Left cardiac atrium (tissue), 4 donors: ENCODE measurements at places on chromosomes 3 and 15. TPM values are rescaled to one million over a fixed set of nuclear protein-coding genes. Genes with fewer than 3 reads are reported as not detected.

- DNase-seq: no peak
Measured at GRCh38 chr3:45958321-45958791, 15.1 kb downstream of the CXCR6 start.

Gene TUSC2
- total RNA-seq: 26.2 TPM

DNA sequence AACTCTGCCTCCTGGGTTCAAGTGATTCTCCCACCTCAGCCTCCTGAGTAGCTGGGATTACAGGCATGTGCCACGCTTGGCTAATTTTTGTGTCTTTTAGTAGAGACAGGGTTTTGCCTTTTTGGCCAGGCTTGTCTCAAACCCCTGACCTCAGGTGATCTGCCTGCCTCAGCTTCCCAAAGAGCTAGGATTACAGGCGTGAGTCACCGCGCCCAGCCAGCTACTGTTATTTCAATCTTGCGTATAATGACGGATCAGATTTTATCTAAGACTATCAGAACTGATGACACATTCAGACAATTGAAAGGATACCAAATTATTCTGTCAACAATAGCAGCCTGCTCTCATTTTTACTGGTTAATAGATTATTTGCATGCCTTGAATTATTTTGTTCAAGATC, 612.2 kb downstream of the ZIC1 start:
- no peak for DNase-seq

DNA sequence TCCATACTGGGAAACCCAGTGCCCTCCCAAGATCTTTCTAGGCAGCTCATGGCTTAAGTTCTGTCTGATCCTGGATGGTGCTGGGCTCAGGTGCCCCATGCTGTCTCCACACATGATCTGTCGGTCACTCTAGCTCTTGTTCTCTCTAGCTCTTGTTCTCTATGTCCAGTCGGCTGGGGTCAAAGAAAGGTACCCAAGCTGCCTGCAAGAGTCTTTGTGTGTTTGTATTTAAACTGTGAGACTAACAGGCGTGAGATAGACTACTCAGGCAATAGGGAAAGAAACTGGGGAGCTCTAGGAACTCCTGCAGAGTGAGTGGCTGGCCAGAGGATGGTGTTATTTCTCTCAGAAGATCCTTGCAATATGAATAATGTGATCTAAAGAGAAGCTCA, 40.2 kb downstream of the GPR156 start:
- no peak for DNase-seq

GRCh38 chr3:162391301-162391700, 894.7 kb downstream of the OTOL1 start:
- no peak for DNase-seq

- no peak for DNase-seq
Measured at GRCh38 chr3:29590461-29590860, 309.6 kb downstream of the RBMS3 start.

Gene MRAS
- 213 TPM for total RNA-seq

Gene ATP2B2
- 0.31 TPM for total RNA-seq

DNA sequence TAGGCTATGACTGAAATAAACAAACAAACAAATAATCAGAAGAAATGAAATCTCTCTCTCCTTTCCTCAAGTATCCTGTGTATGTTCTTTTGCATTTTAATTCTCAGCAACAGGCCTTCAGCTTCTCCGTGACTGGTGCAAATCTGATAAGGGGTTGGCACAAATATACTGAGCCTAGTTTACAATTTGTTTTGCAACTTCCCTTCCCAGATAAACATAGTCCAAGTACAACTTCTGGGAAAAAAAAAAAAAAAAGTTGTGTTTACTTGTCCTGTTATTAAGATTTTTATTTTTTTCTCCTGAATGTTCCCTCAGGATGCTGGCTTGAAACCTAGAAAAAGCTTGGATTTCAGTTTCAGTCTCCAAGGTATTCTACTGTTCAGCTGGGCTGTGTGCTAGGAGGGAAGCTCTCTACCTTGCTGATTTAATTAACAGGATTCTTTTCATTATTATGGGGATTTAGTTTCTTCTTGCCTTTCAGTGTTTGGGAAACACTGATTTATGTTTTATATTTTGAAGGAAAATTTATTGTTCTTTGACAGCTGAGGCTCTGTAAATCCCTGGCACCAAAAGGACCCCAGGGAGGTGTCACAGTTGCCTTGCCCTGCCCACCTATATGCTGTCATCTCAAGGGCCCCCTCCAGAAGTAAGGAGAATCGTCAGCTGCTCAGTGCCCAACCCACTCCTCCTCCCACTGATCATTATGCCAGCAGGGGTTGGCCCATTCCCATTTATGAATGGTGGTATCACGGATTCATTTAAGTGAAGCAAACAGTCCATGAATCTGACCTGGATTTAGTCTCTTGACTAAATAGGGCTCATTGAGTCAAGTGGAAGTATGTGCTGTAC, 185.2 kb downstream of the MEIS2 start:
- DNase-seq: no peak

DNA sequence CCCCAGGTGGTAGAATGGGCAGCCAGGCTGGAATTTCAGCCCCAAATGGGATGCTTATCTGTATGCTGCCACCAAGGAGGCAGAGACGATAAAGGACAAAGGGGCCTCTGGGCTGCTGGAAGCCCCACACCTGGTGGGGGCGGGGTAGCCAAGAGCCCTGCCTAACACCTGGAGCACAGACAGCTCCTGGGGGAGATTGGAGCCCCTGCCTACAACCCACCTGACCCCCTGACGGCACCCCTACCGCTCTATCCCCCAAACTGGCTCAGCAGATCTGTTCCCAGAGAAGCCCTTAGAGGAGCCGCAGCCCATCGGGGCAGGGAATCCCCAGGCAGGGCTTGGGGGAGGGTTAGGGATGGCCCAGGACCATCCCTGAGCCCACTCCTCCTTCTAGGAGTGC, 15.8 kb upstream of the SEMA3F start:
- DNase-seq: no peak

GRCh38 chr3:113205481-113205880, 5.9 kb upstream of the BOC start:
- DNase-seq: no peak

Gene NPAP1
- total RNA-seq: not detected

GRCh38 chr15:71080166-71080565, 35.1 kb upstream of the THSD4 start:
- DNase-seq: no peak

DNA sequence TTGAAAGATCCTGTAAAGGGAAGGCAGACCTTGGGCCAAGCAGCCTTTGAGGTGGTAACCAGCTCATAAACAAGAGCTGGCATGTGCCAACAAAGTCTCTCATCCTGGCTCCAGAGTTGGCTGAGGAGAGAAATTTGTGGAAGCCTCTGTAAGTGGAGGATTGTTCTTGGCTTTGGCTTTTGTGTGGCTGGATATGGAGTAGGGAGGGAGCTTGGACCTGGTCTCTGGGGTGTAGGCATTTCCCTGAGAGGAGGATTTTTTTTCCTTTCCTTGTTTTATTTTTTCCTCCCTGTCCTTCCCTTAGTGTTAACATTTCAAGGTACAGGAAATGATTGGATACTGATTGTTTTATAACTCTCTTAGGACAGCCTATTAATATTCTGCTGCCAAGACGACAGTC, 60.8 kb downstream of the ZNF609 start:
- no peak for DNase-seq

- DNase-seq: no peak
Measured at GRCh38 chr15:31412824-31413223, 86.2 kb downstream of the KLF13 start.

DNA sequence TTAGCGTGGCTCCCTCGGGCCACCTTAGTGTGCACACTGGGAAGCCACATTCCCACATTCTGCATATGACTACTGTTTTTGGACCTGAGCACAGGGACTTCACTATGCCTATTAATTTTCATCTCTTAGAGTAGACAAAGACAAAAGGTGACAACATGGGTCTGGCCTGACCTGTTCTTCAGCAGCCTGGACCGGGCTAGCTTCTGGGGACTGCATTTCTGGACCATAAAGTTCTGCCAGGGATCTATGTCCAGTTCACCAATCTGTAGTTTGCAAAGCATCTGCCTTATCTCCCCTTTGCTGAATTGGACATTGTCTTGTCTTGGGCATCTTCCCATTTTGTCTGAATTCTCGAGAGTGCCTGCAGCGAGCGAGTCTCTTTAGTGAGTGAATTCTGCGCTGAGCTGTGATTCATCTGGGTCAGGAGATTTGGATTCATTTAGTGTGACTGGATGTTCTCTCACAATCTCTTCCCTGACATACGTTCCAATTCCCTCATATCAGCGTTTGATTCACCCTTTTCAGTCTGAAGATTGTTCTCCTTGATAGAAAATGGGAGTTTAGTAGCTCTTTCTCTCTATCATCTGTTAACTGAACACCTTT, 112.2 kb upstream of the PLXNA1 start:
- no peak for DNase-seq

DNA sequence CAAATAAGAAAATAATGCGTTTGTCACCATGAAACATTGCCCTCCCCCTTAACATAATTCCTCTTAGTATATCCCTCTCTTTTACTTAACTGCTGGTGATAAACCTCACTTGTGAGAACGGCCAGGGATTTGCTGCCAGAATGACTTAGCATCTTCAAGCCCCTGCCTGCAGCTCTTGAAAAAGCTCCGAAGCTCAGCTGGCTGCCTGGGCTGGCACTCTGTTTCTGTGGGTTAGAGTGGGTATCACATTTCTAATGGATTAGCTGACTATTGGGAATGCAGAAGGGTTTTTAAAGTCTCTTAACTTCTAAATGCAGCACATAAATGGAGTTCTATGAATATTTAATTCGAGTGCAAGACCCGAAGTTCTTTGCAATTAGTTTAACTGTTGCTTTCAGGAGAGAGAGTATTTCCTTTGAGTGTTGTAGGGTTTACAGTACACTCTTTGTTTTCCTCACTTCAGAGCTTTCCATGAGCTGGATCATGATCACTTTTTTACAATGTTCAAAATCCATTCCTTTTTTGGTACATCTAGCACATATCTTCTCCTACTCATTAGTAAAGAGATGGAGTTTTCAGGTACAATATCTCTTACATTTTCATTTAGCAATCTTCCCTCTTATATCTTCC, 124.7 kb upstream of the RBMS3 start:
- DNase-seq: no peak

Gene CFAP100
- total RNA-seq: not detected

DNA sequence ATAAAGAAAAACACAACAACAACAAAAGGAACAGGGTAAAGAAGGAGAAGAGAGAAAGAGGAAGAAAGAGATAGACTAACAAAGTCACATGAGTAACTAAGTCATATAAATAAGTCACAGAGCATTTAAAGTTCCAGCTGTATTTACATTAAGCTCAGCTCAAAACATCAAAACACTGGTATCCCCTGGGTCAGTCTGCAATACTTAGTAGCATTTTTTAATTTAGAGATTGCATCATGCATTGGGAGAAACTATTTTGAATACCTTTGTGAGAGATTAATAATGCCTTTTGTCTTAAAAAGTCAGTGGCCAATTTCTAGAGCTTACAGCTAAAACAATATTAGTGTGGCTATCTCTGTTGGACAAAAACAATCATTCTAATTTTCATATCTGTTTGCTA, 78.4 kb downstream of the NEK10 start:
- DNase-seq: no peak

- no peak for DNase-seq
Measured at GRCh38 chr15:80163217-80163616, 10.4 kb downstream of the FAH start.

DNA sequence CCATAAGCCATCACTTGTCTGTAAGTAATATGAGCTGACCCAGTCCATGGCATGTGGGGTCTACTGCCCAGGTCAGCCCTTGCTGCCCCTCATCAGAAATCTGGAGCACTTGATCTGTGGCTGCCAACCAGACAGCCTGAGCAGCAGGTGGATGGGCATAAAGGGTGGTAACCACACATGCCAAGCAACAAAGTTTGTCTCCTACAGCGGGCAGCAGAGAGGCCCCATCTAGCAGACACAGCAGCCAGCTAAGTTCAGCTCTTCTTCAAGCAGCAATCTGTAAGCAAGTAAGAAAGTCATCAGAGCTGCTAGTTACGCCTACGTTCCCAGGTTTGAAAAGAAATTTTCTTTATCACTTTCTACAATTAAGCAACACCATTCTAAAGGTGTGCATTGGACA, 27.9 kb downstream of the CHCHD4 start:
- no peak for DNase-seq

GRCh38 chr15:91578511-91578910, 275.0 kb upstream of the SLCO3A1 start:
- DNase-seq: no peak

Gene TATDN2
- 17.9 TPM for total RNA-seq

DNA sequence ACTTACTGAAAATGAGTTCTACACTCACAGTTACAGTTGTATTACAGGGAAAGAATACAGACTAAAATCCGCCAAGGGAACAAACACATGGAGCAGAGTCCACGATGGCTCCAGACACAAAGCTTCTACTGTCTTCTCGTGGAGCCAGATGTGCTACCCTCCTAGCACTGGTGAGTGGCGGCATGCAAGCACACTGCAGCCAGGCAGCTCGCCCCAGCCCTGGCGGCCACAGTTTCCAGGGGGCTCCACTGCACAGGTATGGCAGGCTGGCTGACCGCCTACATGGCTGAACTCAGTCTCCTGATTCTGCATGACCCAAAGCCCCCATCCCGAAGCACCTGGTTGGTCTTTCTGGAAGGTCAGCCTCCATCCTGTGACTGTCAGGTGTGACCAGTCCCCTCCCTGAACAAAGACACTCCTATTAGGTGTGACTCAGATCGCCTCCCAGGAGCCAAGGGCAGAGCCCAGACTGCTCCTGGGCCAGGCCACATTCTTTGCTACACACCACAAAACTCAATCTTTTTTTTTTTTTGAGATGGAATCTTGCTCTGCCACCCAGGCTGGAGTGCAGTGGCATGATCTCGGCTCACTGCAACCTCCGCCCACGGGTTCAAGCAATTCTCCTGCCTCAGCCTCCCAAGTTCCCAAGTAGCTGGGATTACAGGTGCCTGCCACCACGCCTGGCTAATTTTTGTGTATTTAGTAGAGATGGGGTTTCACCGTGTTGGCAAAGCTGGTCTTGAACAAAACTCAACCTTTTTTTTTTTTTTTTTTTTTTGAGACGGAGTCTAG, 51.5 kb downstream of the CFAP92 start:
- no peak for DNase-seq

DNA sequence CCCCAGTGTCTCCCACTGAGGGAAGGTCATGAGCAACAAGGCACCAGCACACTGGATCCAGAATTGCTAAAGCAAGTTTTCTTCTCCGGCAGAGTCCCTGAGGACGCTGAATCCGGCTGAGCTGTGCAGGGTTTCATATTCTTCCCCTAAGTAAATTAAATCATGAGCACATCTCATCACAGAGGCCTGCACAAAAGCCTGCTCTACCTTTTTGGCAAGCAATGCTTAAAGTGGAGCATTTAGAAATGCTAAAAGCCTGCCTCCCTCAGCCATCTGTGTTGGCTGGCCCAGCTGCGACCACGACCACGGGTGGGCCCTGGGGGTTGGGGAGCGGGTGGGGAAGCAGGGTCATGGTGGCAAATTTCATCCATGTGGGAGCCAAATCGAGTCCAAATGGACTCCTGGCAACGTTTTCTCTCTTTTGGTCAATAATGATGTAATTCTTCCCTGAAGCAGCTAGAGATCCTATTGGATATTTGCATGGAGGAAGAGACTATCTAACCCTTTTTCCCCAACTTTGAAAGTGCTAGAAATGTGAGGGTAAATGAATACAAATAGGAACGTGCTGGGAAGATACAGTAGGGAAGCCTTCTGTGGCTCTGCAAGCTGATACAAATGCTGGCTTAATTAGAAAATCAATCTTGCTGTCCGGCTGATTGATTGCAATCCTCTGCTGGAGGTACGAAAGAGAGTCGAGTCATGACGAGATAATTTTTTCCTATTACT, 532.8 kb upstream of the TBL1XR1 start:
- DNase-seq: peak; percentile 31

- no peak for DNase-seq
Measured at GRCh38 chr3:137075020-137075419, 117.2 kb downstream of the IL20RB start.
